ENCODE measurements at places on chromosomes 3 and 15.

- no peak for DNase-seq
Observed at GRCh38 chr15:88376574-88377174, 90.5 kb downstream of the MRPL46 start.

DNA sequence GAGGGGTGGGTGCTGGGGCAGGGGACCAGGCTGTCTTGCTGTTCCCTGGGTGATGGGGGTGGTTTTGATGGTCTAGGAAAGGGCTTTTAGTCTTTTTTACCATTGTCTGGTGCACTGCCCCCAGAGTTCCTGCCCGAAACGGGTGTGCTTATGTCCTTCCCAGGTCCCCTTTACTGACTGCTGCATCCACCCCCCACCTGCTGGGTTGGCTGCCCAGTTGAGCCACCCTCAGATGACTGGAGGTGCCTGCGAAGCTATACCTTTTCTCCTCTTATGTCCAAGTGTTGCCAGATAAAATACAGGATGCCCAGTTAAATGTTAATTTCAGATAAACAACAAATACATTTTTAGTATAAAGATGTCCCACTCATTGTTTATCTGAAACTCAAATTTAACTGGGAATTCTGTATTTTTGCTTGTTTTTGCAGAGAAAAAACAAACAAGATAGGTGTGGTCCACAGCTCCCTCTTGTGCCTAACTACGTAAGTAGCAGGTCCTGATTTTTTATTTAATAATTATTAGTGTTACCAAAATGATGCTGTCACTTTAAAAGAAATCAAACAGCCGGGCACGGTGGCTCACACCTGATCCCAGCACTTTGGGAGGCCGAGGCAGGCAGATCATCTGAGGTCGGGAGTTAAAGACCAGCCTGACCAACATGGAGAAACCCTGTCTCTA is 6.1 kb upstream of the RPP14 start:
- no peak for DNase-seq

GRCh38 chr15:70559265-70560239 is 203.8 kb downstream of the UACA start:
- no peak for DNase-seq

GRCh38 chr3:70980646-70981170 is 602.8 kb downstream of the FOXP1 start:
- DNase-seq: no peak

GRCh38 chr15:35479423-35479822 is 66.5 kb downstream of the DPH6 start:
- no peak for DNase-seq

DNA sequence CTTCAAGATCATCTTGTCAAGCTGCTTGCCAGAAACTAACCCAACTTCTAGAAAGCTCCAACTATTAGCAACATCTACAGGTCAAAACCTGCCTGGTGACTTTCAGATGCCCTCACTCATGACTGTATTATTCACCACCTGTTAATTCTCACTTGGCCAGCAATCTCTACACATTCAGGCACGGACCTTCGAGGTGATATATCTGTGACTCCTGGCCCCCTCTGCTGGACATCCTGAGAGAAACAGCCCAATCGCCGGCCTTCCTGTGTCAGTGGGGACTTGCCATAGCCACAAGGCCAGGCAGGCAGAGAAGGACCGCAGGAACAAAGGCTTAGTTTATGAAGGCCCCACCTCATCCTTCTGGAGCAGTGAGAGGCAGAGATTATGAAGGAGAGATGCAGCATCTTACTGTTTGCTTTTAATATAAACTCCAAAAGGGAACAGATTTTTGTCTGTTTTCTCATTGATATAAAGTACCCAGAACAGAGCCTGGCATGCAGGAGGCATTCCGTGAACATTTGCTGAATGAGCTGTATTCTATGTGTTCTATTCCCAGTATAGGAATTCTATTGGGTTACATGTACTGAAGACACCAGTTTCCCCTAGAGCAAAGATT is 24.4 kb upstream of the OCA2 start:
- no peak for DNase-seq

- DNase-seq: no peak
Observed at GRCh38 chr3:37054370-37054769, 61.1 kb downstream of the MLH1 start.

GRCh38 chr3:30428251-30428650 is 178.2 kb upstream of the TGFBR2 start:
- DNase-seq: no peak

DNA sequence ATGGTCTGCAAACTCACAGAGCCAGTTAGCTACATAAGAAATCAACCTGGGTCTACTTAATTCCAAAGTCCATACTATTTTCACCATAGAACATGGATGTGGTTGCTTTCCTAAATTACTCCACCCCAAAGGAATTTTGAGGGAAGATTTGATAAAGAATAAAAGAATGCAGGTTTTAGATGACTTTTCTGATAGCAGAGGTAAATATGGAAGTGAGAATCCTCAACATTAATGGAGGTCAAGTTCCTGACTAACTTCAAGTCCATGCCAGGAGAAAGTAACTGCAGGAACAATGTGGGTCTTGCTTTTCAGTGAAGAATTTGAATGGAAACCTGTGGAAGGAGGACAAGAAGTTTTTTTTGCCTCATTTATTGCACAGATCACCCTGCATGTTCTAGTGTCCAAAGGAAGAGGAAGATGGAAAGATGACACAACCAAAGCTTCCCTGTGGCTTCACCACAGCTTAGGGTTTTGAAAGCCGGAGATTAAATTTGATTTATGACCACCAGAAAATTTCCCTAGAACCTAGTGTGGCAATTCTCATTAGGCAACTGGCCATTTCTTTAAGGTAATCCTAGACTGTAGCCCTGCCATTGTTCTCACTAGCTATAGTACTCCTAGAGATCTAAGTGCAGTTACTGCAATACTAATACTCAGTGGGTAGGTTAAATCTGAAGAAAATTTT is 429.7 kb downstream of the RAP2B start:
- no peak for DNase-seq

GRCh38 chr15:74400313-74400860 is 32.9 kb upstream of the CYP11A1 start:
- DNase-seq: no peak

GRCh38 chr15:71335591-71335990 is 220.3 kb downstream of the THSD4 start:
- DNase-seq: no peak

DNA sequence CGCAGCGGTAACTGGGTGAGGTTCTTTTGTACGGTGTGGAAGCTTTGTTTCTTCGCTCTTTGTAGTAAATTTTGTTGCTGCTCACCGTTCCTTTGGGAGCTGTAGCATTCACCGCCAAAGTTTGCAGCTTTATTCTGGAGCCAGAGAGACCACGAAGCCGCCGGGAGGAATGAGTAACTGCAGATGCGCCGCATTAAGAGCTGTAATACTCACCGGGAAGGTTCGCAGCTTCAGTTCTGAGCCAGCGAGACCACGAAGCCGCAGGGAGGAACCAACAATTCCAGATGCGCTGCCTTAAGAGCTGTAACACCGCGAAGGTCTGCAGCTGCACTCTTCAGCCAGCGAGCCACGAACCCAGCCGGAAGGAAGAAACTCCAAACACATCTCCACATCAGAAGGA is 56.0 kb upstream of the DYNC1LI1 start:
- no peak for DNase-seq

DNA sequence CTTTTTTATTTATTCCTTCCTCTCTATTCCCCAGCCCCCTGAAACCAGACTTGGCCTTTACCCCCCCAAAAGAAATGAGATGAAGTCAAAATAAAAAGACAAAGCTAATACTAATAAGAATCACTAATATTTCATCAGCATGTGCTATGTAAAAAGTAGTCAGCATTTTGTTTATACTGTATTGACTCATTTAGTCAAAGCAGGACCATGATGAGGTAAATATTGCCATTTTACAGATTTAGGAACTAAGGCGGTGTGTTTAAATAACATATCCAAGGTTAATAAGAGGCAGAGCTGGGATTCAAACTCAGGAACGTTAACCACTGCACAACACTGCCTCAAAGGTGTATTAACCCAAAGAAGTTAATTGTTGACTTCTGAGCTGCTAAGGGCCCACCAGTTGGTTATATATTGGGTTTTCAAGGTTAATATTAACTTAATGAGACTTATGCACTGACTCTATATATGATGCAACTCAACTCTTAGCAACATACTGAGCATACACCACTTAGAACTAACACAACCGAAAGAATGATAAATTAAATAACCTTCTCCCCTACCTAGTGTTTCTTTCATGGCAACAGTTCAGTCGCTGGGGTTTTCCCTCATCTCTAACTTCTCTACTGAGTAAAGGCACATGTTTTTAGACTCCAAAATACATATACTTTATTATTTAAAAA is 34.7 kb downstream of the FOXP1 start:
- no peak for DNase-seq

DNA sequence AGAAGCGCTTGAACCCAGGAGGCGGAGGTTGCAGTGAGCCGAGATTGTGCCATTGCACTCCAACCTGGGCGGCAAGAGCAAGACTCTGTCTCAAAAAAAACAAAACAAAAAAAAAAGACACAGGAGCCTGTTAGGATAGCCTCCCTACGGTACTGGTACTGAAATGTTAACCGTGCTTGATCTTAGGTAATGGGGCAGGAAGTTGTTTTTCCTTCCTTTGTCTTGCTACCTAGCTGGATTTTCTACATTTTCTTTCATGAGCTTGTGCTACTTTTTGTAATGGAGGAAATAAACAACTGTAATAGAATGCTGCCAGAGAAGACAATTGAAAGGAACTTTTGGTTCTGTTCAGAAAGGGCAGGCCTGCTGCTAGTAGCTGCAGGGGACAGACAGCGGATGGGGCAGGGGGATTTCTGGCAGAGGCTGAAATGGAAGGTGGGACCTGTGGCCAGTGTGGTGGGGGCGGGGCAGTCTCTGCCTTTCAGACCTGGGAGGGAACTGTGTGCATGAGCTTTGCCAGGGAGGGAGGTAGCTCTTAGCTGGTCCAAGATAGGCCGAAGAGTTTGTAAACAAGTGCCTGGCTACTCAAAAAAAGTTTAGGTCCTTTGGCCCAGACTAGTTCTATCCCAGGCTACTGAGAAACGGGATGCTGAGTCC is 49.0 kb upstream of the SEMA4B start:
- DNase-seq: no peak

DNA sequence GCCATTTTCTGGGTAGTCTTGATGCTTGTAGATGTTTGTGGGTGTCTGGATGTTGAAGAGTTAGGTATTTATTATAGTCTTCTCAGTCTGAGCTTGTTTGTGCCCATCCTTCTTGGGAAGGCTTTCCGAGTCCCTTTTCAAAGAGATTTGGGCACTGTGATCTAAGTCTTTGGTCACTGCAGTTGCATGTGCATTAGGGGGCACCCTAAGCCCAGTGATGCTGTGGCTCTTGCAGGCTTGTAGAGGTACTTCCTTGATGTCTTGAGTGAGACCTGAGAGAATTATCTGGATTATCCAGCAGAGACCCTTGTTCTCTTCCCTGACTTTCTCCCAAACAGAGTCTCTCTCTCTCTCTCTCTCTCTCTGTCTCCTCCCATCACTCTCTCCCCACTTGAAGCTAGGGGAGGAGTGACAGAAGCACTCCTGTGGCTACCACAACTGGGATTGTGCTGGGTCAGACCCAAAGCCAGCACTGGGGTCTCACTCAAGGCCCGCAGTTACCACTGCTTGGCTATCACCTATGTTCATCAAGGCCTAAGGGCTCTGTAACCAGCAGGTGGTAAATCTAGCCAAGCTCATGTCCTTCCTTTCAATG is 68.5 kb downstream of the TMCO5A start:
- DNase-seq: no peak

DNA sequence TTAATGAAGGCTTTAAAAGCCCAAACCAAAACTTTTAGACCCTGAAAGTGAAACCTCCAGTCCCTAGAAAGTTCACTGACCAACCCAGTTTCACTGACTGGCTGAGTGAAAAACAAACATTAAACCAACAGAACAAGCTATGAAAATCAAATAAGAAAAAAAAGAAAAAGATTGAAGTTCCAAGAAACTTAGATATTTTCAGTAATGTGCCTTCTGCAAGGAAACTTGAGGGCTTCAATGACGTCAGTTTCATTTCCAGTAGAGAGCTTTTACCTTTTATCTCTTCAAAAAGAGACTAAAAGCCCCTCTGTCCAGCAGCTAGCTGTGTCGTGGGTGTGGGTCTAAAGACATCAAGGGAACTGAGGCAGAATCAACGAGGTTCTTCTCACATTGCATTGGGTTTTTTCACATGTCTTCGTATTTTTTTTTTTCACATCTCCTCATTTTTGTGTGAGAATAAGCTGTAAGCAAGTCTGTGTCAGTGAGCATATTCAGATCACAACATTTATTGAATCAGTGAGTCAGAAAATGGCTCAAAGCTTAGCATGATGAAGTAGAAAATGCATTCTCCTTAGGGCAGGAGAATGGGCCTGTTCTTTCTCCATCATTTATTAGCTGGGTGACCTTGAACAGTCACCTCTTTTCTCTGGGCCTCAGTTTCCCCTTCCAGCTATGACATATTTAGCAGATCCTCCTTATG is 54.8 kb upstream of the BCL6 start:
- DNase-seq: no peak

DNA sequence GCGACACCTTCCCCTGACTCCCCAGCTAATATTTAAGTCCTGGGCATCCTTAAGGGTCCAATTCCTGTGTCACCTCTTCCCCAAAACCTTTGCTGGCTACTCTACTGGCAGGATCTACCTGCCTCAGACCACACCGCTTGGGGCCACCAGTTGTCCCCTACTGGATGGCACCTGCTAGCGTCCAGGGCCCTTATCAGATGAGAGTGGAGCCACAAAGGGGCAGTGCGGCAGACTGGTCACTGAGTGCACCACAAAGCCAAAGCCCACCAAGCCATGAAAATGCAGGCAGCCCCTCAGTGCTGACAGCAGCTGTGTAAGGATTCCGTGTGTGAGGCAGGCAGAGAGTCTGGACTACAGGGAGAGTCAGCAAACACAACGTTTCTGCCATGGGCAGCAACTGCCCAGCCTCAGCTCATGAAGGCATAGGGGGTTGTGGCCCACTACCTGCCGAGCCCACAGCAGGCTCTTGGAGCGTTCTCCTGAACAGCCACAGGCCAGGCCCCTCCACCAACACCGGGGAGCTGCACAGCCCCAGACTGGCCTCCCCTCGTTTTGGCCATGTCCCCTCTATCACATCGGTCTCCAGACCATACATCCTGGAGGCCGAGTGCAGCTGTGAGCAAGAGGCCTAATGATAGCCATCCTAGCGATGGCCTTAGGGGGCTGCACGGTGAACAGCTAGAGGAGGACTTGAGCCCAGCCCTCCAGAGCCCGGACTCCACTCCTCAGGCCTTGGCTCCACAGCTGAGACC is 32.3 kb downstream of the ALDH1L1 start:
- no peak for DNase-seq

DNA sequence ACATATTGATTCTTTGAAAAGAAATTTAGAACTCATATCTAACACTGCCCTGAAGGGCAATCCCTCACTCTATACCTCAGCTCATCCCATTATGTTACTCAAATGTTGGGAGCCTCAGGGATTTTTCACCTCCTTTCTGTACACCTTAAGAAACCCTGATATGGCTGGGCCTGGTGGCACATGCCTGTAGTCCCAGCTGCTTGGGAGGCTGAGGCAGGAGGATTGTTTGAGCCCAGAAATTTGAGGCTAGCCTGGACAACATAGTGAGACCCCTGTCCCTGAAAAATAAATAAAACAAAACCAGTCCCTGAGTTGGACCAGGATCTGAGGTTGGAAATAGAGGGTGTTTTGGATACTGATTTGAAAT is 27.6 kb downstream of the NDUFB4 start:
- DNase-seq: no peak
